ENCODE measurements at places on chromosomes 12 and 14.
A peak's percentile ranks its signal among the peaks of the same experiment; 100 is the strongest.

DNA sequence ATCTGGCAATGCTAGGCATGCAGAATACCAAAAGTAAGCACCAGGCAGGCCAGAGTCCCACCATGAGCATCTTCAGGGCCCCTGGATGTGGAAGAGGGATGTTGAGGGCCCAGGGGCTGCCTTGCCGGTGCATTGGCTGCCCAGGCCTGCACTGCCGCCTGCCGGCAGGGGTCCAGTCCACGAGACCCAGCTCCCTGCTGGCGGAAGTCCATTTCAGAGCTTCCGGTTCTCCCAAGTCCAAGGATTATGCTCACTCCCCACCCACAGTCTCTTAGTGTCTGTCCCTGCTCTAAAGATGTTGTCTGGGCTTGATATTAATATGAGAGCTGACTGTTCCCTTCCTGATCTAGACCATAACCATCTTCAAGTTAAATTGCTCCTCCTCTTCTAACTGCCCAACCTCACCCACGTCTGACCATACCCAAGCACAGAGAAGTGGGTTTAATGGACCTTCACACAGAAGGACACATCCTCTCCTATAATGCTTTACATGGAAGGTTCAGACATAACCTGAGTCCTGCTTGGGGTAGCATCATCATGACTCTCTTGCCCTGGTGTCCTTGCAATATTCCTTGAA lies 117.4 kb downstream of the DAD1 start:
- DNase-seq: peak; percentile 23

GRCh38 chr14:50943943-50944646 lies at the start of gene PYGL:
Gene PYGL (minus strand): TSS chr14:50944483. CDS start chr14:50944403, 80 bp downstream.
- DNase-seq: peak; percentile 78

DNA sequence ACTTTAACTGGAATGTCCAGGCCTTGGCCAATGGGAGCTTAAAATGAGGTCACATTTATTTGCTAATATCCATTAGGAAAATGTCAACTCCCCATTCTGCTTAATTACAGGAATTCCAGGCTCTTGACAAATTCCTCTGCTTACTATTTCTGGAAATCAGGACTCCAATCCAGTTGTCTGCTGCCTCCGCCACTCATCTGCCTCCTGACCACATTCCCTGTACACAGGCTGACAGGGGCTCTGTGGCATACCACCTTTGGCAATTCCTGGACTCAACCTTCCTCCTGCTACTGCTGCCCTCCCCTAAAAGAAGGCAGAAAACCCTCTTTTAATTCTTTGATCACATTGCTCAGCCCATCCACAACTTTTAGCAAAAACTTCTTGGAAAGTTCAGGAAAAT lies 37.9 kb downstream of the KICS2 start:
- no peak for DNase-seq

DNA sequence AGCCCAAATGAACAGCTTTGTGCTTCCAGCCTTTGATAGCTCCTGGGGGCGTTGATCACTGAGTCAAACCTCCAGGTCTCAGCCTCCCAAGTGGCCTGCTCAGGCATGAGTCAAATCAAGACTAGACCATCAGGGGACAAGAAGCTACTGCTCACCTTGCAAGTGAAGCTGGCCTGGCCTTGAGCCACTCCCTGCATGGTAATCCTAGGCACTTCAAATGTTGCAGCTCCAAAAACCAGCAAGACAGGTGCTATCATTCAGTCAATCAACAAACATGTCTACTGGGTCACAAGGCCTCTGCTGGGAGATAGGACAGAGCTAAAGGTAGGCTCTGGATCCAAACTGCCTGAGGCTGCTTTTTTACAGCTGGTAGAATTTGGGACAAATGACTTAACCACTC lies 33.1 kb upstream of the NOS1 start:
- DNase-seq: no peak

GRCh38 chr12:65707051-65707450 lies 117.2 kb upstream of the HMGA2 start:
- DNase-seq: no peak

DNA sequence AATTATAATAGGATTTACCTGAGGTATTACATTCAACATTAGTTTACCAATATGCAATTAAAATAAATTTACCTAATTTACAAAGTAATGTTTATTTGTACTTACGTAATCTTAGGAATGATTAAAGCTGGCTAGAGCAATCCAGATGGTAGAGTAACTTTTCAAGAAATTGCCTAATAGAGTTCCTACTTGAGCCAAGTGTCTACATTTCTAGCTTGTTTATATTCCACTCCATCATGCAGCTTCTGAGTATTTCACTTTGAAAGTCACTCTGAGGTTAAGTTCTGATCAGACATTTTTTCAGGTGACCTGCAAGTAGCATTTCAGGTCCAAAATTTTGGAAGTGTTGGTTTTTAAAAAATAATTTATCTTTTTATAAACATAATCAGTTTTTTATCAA lies 1080.7 kb downstream of the TRHDE start:
- no peak for DNase-seq

DNA sequence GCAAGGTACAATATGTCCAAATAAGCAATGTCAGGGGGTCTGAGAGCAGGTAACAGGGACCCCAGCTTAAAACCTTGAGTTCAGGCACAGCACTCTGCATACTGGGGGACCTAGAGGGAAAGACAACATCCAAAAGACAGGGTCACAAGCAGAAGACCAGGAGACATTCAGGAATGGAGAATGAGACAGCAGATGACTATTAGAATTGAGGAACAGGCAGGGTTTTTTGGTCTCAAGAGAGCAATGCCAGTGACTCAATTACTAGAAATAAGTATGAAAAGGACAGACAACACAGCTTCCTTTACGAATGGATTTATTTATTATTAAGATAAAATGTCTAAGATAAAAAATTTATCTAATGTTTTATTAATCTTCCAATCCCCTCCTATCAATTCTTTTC lies 223.0 kb downstream of the PTPRO start:
- DNase-seq: peak; percentile 74

GRCh38 chr12:52278575-52279421 lies 4.4 kb downstream of the KRT86 start:
- DNase-seq: peak; percentile 73

DNA sequence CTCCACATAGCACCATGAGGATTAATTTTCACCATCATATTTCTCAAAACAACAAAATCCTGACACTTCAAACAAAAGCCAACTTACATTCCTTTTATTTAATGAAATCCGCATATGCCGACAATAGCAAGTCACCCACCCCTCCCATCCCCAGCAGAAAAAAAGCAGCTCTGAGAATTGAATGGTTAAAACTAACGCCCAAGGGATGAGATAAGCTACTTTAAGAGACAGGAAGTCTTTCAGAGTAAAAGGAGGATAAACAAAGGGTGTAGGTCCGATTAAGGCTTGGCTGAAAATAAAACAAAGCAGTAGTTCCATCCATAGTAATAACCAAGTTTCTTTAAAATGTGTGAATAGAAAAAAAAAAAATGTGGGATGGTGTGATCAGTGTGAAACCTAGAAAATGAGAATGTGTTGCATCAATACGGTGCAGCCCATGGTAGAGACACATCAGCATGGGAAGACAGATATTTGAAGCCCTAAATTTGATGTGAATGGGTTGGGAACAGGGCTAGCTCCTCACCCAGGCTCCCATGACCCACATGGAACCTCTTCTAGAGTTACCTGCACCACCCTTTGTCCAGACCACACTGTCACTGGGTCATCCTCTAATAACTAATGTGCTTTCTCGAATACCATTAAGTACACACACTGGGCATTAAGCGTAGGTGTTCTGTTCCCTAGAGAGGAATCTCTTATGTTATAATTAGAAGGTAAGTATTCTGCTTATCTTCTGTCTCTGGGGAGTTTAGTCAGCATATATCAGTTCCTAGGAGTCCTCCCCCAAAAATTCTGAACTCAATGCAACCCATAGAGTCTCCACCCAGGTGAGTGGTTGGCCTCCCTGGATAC lies 31.7 kb downstream of the RTRAF start:
- DNase-seq: no peak

DNA sequence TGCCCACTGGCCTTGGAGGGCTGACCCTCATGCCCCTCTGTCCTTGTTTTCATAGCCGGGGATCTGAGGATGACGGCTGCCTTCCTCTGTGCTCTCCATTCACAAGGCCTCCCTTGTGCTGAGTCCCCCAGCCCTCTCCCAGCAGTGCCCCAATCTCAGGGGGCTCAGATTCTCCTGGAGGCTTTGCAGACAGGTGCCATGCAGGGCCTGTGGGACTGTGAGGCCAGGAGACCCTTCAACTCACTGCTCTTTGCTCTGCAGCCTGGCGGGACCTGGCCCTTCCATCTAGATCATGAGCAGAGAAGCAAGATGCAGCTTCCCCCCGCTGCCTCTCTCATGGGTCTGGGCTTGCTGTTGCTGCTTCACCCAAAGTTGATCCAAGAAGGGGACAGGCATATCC lies 356.0 kb downstream of the BCL11B start:
- DNase-seq: no peak

GRCh38 chr12:120618954-120619615 lies 21.3 kb upstream of the CABP1 start:
- no peak for DNase-seq

DNA sequence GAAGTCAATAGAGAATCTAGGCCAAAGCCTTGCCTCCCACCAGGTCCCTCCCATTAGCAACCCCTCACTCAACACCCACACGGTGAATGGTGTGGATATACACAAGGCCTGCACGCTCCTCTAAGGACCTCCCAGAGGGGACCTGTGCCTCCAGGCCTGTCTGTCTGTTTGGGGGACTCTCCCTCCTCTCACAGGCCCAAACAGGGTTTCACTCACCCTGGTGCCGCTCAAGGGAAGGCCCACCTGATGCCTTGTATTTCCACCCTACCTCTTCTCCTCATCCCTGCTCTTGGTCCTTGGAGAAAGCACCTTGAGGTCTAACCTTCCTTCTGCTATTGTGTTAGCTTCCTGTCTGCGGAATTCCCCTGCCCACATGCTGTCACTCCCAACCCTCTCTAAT lies 4.4 kb downstream of the SDR9C7 start:
- DNase-seq: no peak

Measured in inflammatory macrophage treated with lipopolysaccharide for 4 hours (primary cell).